ENCODE measurements at places on chromosomes 3 and 15.

DNA sequence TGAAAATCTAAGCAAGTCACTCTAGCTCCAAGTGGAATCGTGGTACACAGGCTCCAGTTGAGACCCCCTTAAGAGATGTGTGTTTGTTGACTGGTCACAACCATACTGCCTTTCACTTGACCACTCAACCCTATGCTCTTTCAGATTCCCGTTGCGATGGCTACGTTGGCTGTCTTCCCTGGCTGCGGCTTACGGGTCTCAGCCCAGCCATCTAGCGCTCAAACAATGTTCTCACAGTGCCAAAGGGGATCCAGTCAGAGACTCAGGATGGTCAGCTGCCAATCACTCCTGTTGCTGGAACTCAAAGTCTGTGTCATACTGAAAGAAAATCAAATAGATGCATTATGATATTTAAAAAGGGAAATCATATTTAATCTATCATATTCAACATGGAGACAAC is 237.6 kb downstream of the ITPR1 start:
- DNase-seq = no peak

GRCh38 chr3:58603606-58604005 is 26.4 kb upstream of the FAM107A start:
- DNase-seq = no peak

- no peak for DNase-seq
These were observed 88.2 kb downstream of the FAIM start for GRCh38 chr3:138696666-138697370.

DNA sequence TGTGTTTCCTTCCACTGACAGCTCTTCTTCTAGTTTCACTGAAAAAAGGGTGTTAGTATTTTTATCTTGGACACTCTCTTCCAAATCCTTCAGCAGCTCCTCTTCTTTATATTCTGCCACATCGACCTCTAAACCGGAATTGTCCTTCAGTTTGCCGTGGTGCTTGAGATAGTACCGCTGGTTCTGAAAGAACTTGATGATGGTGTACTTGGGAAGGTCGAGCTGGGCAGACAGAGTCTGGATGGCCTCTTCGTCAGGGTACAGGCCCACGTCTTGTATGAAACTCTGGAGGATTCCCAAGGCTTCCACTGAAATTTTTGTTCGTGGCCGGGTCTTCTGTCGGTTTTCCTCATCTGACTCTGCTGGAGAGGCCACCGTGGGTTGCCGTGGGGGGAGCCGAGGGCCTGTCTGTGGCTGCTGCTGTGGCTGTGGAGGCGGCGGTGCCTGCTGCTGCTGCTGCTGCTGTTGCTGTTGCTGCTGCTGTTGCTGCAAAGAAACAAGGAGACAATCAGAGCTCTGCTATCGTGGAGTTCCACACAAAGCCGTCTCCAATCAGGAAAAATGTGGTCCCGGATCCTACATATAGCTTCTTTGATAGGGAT is 75.8 kb downstream of the SATB1 start:
- DNase-seq = no peak

- no peak for DNase-seq
These were observed 59.2 kb upstream of the HERC1 start for GRCh38 chr15:63892794-63893441.

- no peak for DNase-seq
These were observed 129.8 kb downstream of the MEIS2 start for GRCh38 chr15:36970522-36970921.

GRCh38 chr15:22224241-22224671 is 143.9 kb downstream of the OR4M2 start:
- no peak for DNase-seq

DNA sequence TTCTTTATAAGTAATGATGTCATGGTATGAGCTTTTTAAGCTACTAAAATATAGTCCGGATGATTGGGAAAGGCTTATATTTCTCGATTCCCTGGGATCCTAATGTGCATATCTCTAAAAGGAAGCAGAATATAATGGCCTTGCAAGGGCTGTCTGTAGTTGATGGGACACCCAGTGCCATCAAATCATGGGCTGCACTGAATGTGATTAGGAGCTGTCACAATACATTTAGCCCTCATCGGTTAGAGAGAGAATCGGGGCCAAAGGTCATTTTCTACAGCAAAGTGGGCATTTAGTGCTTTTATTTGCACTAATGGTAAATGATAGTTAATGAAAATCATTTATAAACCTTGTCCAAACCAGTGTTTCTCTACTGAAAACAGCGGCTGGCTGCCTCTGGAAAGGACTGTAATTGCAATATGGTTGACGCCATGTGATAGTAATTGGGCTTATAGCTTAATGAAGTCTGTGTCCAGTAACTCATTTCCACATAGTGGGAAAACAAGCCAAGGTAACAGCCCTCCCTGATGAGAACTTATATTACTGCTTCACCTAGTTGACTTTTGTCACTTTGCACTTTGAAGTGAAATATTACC is 265.0 kb upstream of the AZI2 start:
- no peak for DNase-seq

DNA sequence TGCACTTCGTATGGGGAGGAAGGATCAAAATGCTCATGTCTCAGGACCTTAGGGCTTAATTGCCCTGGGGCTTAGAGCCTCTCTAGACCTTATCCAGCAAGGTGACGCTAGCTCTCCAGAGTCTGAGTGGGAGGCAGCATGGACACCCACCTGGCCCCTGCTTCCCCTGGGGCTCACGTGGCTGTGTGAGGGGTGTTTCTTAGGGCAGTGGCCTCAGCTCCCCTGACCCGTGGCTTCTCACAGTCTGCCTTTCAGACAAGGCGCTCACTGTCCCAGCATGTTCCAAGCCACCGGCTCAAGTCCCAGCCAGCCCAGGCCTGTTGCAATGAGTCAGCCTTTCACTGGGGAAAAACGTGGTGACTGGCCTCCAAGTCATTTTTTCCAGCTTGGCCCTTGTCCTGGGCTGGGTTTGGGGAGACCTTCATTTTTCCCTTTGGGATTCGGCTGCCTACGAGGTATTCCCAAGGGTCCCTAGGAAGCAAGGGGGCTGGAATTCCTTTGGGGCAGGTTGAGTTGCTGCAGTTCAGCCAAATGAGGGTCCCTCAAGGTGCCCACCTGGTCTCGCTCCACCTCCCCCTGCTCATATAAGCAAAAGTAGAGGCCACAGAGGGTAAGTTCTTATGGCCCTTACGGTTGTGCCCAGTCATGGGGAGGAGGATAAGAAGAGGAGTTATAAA is 15.7 kb downstream of the BHLHE40 start:
- DNase-seq = no peak

GRCh38 chr3:40337136-40338108 is 27.9 kb downstream of the EIF1B start:
- DNase-seq = no peak

DNA sequence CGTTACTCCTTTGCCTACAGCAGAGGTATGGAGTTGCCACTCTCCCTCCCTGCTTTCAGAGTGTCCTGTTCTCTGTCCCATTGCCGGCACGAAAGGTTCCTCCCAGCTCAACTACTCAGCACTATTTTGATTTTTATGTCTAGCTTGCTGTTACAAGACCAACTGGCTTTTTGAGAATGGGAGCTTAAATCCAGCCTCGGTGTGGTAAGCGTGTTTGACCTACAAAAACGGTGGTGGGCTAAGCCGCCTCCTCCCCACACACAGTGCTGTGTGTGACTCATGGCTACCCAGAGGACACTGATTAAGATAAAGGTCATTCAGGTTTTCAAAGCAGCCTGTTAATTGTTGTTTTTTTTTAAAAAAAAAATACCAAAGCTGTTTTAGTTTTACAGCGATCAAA is 64.5 kb downstream of the LRTM1 start:
- no peak for DNase-seq

- no peak for DNase-seq
These were observed 128.3 kb downstream of the LIPC start for GRCh38 chr15:58559904-58560588.

- DNase-seq = no peak
These were observed 384.9 kb downstream of the ZBTB20 start for GRCh38 chr3:114762144-114762543.
